ENCODE measurements at places on chromosomes 2 and 18.

- DNase-seq = no peak
Observed at GRCh38 chr2:98455494-98455976, 10.9 kb downstream of the INPP4A start.

- no peak for DNase-seq
Observed at GRCh38 chr18:58231930-58232329, 187.9 kb downstream of the NEDD4L start.

GRCh38 chr2:20025065-20025786 lies 12.8 kb upstream of the MATN3 start:
- DNase-seq = no peak

- DNase-seq = no peak
Observed at GRCh38 chr2:128469875-128470274, 151.2 kb upstream of the HS6ST1 start.

DNA sequence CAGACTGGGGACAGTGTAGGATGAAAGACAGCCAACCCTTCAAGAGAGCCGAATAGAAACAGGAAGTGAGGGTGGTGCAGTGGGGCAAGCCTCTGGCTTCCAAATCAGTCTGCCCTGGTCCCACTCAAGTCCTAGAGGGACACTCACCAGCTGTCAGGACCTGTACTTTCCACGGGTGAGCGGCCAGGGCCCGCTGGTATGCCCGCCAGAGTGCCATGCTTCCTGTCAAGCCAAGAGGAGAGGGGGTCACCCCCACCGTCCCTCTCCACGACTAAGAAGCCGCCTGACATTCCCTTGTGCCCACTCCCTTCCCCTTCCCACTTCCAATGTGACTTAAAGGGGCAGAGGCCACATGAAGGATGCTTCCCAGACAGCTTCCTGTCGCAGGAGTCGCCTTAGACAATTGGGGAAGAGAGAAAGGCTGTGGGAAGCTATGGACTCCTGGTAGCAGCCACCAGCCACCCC lies 564 bp downstream of the MPV17 start:
- no peak for DNase-seq

- no peak for DNase-seq
Observed at GRCh38 chr2:69624611-69625010, 18.9 kb downstream of the AAK1 start.

- no peak for DNase-seq
Observed at GRCh38 chr18:24797981-24798380, 337.5 kb downstream of the HRH4 start.

GRCh38 chr2:119522671-119523070 lies 1.6 kb downstream of the SCTR start:
- no peak for DNase-seq

GRCh38 chr2:101995804-101996203 lies 4.0 kb downstream of the IL1R2 start:
- DNase-seq = no peak

DNA sequence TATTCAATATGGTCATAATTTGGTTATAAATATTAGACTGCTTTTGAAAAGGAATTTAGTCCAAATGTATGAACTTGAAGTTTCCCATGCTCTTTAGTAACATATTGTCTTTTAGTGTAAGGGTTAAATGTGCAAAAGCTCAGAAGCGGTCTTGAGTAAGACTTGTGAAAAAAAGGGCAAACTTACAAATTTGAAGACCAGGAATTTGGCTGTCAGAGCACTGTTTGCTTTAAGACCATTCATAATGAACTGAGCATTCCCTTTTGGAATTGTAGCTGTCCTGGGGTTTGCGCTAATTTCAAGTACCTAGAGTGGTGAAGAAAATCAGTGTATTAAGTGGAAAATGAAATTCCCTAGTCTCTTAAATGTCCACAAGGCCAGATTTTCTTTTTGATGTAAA lies 6.9 kb upstream of the ZEB2 start:
- no peak for DNase-seq

DNA sequence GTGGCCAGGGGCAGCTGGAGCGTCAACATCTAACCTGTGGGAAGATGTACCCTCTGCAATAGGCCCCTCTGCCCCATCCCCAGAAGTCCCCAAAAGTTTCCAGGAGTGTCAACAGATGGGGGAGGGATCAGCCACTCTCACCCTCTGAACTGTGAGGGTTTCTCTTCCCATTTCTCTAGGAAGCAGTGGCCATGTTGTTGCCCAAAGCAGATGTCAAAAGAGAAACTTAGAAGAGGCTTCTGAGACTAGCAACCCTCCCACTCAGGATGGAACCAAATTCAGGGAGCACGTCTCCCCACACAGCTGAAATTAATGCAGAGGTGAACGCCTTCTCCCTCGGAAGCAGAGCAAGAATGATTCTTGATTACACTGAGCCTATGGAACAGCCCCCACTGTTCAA lies 70.3 kb downstream of the ARL4C start:
- DNase-seq = no peak

- DNase-seq = no peak
Observed at GRCh38 chr2:125310657-125311364, 1285.7 kb downstream of the CNTNAP5 start.

- DNase-seq = no peak
Observed at GRCh38 chr2:46856336-46856735, 59.3 kb downstream of the MCFD2 start.

DNA sequence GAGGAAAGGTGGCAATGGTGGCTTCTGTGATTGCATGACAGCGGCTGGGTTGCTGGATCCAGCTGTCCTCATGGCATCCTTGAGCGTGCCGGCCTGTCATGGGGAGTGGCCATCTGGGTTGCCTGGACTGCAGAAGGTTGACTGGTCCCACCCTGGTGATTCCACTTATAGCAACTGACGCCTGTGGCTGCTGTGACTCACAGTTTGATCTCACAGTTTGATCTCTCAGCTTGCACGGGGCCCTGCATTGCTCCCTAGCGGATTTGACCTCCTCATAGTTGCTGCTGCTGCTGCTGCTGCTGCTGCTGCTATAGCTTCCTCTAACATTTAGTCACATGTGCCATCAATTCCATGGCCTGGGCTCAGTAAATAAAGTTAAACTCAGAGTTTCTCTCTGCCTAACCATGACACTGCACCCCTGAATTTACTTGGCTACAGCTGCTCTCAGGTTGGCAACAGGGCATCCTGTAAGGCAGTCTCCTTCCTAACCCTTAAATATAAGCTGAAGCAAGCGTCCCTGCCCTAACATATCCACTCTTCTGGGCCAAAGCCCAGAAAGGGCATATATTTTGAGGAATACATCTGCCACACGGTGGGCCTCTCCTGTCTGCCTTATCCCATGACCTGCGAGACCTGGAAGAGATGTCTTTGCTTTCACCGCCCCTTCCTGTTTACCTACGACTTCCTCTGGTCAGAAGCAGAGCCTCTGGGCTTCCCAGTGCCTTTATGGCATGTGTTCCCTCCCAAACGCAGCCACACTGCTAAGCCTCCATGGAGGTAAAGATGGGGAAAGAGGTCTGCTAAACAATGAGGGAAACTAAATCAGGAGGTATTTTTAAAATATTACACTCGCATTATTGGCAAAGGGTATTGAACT lies 37.8 kb upstream of the CCDC150 start:
- peak; percentile 92 for DNase-seq

DNA sequence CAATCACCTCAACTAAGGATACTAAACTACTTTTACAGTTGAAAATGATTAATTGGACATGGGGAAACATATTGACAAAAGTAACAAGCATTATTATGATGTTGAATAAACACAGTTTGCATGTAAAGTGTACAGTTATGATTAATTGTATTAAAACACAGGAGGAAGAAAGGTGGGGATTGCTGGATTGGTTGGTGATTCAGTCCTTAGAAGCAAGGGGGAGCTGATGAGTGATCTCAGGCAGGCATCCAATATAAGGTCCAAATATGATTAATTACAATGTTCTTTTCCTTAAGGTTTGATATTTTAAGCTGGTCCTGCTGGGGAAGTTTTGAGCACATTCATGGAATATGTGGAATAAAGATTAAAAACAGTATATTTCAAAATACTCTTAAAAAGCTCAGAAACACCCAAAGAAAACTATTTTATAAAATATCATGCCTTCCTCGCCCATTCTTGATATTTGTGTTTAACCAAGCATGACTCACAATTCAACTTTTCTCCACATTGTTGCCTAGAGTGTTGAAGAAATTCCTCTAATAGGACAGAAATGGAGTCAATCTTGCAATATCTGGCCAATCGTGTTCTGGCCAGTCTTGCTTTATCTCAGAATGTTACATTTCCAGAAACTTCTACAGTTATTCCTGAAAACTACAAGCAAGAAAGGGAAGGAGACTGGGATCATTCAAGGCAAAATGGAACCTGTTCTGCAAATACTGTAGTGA lies 268.2 kb downstream of the RPIA start:
- no peak for DNase-seq

DNA sequence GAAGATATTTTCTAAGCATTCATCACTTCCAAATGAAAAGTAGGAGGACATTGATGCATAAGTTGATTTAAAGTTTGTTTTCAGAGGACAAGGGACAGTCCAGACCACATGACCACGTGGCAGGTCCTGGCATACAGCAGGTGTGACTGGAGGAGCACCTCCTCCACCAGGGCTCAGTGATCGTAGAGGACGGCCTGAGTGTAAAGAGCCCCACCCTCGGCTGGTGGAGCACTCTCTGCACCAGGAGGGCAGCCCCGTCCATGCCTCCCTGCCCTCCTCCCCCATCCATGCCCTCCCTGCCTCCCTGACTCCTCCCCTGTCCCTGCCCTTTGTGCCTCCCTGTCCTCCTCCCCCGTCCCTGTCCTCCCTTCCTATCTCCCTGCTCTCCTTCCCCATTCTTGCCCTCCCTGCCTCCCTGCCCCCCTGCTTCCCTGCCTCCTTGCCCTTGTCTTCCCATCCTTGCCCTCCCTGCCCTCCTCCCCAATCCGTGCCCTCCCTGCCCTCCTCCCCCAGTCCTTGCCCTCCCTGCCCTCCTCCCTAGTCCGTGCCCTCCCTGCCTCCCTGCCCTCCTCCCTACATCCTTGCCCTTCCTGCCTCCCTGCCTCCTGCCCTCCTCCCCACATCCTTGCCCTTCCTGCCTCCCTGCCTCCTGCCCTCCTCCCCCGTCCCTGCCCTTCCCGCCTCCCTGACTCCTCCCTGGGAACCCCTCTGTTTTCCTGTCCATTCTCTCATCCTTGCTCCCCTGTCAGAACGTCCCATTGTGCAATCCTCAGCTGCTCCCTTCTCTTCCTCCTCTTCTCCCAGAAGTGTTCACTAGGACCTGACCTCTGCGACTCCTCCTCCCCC lies 47.9 kb downstream of the ANKMY1 start:
- no peak for DNase-seq

- no peak for DNase-seq
Observed at GRCh38 chr2:25401307-25402026, 59.7 kb upstream of the DNMT3A start.

GRCh38 chr2:232584238-232584637 lies 33.7 kb downstream of the EIF4E2 start:
- DNase-seq = no peak

GRCh38 chr2:424306-425171 lies 136.6 kb upstream of the ALKAL2 start:
- no peak for DNase-seq

- no peak for DNase-seq
Observed at GRCh38 chr2:44579837-44580230, 218.1 kb downstream of the CAMKMT start.

DNA sequence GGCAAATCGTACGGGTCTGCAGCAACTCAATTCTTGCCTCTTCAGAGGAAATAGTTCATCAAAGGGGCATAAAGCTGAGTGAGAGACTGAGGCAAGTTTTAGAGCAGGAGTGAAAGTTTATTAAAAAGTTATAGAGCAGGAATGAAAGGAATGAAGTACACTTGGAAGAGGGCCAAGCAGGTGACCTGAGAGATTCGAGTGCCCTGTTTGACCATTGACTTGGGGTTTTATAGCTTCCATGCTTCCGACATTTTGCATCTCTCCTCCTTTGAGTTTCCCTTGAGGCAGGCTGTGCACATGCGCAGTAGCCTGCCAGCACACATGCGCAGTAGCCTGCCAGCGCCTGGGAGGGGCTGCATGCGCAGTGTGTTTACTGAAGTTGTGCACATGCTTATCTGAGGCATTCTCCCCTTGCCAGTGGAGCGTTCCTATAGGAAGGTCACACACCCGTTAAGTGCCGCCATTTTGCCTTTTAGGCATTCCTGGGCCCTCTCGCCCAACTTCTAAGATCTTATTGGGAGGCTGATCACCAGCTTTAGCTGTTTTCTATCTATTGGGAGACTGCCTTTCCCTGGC lies 265.5 kb upstream of the MGAT5 start:
- no peak for DNase-seq

DNA sequence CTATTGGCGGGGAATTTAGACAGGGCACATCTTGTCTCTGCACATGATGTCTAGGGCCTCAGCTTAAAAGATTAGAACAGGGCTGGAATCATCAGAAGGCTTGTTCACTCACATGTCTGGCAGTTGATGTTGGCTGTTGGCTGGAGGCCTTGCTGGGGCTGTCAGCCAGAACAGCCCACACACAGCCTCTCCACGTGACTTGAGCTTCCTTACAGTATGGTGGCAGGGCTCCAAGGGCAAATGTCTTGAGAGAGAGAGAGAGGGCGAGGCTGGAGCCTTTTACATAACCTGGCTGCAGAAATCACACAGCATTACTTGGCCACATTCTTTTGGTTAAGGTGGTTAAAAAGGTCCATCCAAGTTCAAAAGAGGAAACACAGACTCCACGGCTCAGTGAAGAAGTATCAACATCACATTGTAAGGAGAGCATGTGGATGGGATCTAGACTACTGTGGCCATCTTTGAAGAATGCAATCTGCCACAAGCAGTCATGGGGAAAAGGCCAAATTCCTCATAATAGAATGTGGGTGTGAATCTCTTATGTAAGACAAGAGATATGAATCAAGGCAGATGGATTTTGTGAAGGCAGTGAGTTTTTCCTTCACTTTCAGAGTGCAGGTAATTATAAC lies 30.4 kb downstream of the SRSF7 start:
- peak; percentile 59 for DNase-seq

- DNase-seq = no peak
Observed at GRCh38 chr2:135999899-136000298, 14.5 kb upstream of the DARS1 start.

GRCh38 chr2:195468771-195469170 lies 188.3 kb upstream of the SLC39A10 start:
- DNase-seq = no peak

GRCh38 chr2:120875431-120875830 lies 139.8 kb downstream of the GLI2 start:
- DNase-seq = no peak

GRCh38 chr2:109138449-109138848 lies 9.4 kb downstream of the SH3RF3 start:
- DNase-seq = no peak
